SJSA1 (cell line): ENCODE measurements at places on chromosomes 5 and 9.

DNA sequence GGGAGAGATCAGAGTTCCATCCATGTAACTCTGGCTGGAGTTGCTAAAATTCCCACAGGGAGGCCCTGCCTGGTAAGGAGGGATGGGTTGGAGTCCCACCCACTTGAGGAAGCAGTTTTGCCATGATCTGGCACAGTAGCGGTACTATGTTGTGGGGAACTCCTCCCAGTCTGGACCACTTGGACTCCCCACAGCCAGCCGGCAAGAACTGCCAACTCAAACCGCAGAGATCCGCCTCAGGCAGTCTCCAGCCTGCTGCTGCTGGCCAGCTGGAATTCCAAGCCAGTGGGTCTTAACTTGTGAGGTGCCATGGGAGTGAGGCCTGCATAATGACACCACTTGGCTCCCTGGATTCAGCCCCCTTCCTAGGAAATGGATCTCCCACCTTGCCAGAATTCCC is 151.9 kb downstream of the NDUFS4 start:
- DNase-seq = no peak

DNA sequence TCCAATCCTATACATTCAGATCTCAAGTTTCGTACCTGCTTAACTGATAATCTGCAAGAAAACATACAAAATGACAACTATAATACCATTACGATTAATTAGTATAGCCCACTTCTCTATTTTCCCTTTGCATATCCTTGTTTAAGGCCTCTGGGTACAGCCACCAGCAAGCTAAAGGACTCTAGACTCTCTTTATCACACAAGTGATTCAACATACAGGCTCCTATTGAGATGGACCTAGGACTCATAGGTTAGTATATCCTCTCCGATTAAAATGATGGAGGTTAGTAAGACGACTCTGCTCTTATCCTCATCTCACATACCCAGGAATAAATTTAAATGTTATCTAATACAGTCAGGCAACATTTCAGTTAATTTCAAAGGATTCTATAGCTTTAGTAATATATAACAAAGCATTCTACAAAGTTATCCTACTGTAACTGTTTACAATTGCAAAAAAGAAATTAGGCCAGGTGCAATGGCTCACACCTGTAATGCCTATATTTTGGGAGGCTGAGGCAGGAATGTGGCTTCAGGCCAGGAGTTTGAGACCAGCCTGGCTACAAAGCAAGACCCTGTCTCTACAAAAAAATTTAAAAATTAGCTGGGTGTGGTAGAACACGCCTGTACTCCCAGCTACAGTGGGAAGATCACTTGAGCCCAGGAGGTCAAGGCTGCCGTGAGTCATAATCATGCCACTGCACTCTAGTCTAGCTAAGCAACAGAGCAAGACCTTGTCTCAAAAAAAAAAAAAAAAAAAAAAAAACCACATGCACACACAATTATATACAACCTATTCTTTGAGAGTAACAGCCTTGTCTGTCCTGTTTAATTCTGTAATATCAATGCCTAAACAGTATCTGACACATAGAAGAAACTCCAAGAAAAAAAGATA is 15.4 kb downstream of the HAUS6 start:
- no peak for DNase-seq

- no peak for DNase-seq
These were observed 175.0 kb downstream of the MACROH2A1 start for GRCh38 chr5:135223891-135224625.

GRCh38 chr5:168055961-168056360 is 235.5 kb upstream of the WWC1 start:
- DNase-seq = no peak

DNA sequence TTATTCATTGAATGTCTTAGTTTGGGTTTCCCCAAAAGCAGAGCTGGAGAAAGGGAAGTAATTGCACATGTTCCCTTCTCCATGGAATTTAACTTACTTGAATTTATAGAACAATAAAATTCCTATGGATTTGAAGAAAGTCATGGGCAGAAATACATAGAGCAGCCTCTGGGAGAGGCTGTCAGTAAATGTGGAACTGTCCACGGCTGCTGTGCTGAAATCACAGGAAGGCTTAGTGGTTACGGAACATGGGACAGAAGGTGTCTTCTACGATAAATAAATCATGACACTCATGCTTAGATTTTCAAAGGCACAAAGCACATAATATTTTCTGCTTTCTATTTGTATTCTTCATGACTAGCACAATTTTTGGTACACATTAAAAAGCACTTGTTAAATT is 440.6 kb upstream of the IZUMO3 start:
- DNase-seq = no peak

DNA sequence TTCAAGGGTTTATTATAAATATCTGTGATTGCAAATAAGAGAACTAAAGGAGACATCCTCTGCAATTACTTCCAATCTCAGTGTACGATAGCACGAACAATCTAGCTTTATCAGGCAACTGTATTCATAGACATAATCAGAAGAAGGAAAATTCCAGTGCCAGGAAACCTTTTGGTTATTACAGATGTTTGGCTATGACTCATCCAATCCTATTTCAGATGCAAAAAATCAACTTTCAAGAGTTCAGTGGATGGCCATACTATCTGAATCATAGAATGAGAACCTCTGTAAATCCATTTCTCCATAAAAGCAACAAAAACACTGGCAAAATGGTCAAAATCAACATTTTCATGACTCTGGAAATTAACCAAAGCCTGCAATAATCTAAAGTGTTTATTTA is 37.9 kb downstream of the GAS1 start:
- DNase-seq = no peak
